CD4-positive, alpha-beta T cell treated with Interleukin-4 for 1 hour (primary cell): ENCODE measurements at places on chromosomes 16 and 17.

- DNase-seq: no peak
Observed at GRCh38 chr17:74530831-74531150, 484 bp downstream of the CD300LB start.

- no peak for DNase-seq
Observed at GRCh38 chr17:58788199-58788598, 32.5 kb downstream of the PPM1E start.

GRCh38 chr16:67989322-67990017 is 9.2 kb upstream of the DPEP3 start:
- DNase-seq: no peak

- DNase-seq: no peak
Observed at GRCh38 chr17:62679866-62680377, 52.5 kb downstream of the MRC2 start.

DNA sequence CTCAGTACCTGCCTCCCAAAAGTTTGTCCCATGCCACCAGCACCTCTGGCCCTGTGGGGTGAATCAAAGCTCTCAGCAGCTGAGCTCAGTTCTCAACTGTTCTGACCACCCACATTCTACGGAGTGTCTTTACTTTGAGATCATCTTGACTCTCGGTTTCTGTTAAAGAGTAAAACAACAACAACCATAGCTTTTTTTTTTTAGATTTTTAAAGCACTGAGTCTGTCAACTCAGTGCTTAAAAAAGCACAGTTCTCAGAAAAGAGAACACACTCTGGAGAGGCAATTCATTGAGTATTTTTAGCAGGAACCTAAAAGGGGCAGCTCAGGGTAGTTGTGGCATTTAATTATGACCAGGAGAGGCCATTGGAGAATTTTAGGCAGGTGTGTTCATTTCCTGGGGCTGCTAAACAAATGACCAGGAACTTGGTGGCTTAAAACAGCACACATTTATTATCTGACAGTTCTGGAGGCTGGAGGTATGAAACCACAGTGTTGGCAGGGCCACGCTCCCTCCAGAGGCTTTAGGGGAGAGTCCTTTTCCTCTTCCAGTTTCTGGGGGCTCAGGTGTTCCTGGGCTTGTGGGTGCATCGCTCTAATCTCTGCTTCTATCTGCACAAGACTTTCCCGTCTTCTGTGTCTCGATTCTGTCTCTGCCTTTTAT is 6.7 kb upstream of the WFIKKN2 start:
- no peak for DNase-seq

- no peak for DNase-seq
Observed at GRCh38 chr17:45363498-45363897, 46.7 kb upstream of the MAP3K14 start.

DNA sequence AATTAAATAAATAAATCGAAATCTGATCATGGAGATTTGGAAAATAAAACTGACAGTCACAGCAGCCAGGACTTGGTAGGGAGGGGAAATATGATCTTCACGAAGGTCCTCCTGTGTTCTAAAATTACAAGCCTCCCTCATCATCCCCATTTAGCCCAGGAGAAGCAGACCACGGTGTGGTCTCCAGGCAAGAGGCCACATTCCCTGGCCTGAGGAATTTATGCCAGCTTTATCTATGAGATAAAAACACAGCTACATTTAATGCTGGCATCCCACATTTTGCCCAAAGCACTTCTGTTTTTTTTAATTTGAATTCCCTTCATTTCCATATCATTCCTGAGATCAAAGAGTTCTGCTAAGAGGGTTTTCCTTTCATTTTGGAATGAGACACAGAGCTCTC is 43.2 kb downstream of the ABCC12 start:
- DNase-seq: no peak

- DNase-seq: no peak
Observed at GRCh38 chr17:64622931-64623654, 39.0 kb downstream of the SMURF2 start.

- DNase-seq: no peak
Observed at GRCh38 chr16:85975451-85975981, 76.6 kb downstream of the IRF8 start.

GRCh38 chr16:15055141-15056053 is 477 bp downstream of the NTAN1 start:
- DNase-seq: no peak

- no peak for DNase-seq
Observed at GRCh38 chr17:2084036-2084765, 29.3 kb downstream of the HIC1 start.

- no peak for DNase-seq
Observed at GRCh38 chr17:27396941-27397340, 59.3 kb upstream of the KSR1 start.

- DNase-seq: no peak
Observed at GRCh38 chr17:65601145-65601544, 39.7 kb upstream of the AXIN2 start.

GRCh38 chr17:64767269-64767997 is 105.3 kb upstream of the SMURF2 start:
- DNase-seq: no peak

DNA sequence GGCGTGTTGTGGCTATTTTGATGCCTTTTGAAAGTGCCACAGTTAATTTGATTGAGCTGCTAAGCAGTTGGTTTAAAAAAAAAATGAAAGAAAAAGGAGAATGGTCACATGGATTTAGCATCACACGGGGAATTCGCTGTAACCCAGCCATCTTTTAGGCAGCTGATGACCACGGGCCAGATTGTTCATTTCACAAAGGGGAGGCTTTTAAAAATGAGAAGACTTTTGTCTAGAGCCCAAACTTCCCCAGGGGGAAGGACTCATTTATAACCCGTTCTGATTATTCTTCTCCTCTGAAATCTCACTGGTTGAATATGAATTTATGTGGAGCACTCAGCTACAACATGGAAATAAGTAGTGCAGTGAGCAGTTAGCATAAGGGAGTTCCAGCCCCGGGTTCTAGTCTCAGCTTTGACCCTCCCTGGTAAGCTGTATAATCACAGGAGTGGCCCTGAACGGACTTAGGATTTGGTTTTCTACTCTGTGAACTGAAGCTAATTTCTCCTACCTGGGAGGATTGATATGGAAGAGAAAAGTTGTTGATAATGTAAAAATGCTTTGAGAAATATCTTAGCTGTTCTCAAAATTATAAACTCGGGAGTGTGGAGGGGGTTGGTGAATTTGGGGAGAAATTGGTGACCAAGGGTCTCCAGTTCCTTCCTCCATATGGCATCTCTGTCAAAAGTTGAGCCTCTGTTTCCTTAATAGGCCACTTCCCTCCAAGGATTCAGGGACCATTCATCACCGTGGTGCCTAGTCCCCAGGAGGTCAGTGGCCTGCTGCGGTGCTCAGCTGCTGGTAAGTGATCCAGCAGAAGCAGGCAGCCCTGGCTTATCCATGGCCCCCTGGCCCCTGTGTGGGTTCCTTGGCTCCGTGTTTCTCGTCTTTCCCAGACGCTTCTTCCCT is 76.4 kb upstream of the TBX2 start:
- no peak for DNase-seq

- DNase-seq: no peak
Observed at GRCh38 chr16:57156351-57156703, 29.5 kb downstream of the PSME3IP1 start.

DNA sequence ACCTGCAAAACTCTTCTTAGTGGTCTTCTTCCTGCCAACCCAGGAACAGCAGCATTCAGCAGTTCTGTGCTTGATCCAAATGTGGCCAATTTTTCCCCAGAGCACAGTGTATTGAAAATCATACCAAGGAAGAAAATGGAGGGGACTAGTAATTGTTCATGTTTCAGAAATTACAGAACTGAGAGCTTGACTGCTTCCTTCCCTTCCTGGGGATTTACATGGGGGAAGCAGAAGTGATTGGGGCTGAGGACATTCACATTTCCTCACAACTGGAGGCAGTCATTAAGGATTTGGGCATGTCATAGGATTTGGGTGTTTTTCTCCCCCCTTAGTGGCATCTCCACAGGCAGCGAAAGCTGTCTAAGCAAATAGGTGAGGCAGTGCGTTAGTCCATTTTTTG is 19.7 kb downstream of the CIITA start:
- no peak for DNase-seq

- no peak for DNase-seq
Observed at GRCh38 chr17:32570081-32570396, 83.2 kb downstream of the CDK5R1 start.

DNA sequence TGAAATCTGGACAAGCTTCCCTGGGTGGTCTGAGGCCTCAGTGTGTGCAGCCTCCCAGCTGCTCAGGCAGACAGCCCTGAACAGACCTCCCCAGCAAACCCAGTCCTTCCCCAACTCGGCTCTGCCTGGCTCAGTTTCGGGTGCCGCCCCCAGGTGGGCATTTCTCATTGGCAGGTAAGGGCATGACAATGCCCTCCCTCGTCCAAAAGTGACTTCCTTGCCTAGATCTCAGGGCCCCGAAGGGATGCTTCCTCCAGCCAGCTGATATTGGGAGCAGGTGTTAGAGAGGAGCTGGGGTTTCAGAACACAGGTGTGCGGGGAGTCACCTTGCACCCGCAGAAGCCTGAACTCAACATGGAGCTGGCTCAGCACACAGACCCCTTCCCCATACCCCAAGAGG is 3.8 kb upstream of the PPL start:
- DNase-seq: no peak

GRCh38 chr16:18060351-18060750 is 276.2 kb downstream of the NPIPA8 start:
- DNase-seq: no peak

DNA sequence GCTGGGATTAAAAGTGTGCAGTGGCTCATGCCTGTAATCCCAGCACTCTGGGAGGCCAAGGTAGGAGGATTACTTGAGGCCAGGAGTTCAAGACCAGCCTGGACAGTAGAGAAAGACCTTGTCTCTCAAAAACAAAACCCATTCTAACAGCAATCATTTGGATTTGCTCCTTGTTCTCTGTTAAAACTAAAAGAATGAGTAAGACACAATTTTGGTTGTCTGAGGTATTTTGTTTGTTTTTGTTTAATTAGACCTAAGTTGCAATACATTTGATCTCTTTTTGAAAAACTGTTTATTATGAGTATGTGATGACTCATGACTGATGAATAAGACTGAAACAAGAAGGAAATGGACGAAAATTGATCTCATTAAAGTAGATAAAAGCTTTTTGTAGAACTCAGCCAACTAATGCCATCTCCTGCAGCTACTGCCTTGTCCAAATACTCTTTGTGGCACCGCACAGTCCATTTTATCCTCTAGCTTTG is 29.0 kb downstream of the GLG1 start:
- DNase-seq: no peak

DNA sequence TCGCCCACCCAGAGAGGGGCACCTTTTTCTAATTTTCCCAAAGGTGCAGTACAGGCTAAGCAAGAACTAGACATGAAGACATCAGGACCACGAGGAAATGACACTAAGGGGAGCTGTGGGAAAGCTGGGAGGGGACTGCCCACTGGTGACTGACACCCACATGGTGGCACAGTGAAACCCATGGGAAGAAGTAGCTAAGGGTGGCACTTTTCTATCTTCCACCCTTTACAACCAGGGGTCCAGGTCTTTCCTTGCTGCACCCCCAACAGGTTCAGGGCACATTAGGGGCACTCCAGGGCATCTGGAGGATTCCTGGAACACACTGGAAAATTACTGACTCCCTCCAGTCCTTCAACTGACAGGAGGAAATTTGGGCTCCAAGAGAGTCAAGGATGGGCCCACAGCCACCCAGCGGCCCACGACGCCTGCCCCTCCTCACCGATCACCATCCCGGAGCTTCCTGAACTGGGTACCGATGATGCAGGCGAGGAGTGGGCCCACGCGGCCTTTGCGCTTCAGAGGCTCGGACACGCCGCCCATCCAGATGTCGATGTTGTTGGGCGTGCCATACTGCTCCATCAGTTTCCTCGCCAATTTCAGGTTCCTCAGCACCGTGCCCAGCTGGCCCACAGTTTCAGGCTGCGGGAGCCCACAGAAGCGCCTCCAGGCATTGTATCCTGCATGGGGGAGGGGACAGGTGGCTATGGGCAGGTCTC is 9.4 kb downstream of the MPO start:
- DNase-seq: no peak

- DNase-seq: no peak
Observed at GRCh38 chr17:36014946-36015345, 2.8 kb downstream of the CCL23 start.

GRCh38 chr16:4404967-4405696 is 11.3 kb downstream of the CORO7 start:
- no peak for DNase-seq

- DNase-seq: no peak
Observed at GRCh38 chr16:70687671-70688245, 1.9 kb upstream of the MTSS2 start.

DNA sequence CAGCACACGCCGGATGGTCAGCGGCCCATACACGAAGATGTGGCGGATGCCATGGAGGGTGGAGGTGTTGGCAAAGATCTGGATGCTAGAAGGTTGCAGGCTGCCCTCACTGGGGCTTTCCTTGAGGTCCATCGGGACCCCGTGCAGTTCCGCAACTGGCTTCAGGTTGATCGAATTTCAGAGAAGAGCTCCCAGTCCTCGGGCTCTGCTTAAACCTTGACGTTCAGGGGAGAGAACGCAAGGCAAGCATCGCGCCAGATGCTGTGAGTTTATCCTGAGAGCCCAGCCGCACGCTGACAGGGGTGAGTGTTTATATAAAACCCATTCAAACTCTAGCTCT is 98.7 kb upstream of the CCL2 start:
- DNase-seq: no peak

- no peak for DNase-seq
Observed at GRCh38 chr17:33804401-33804800, 450.7 kb upstream of the CCL2 start.

GRCh38 chr16:12193692-12194091 is 217.2 kb downstream of the SNX29 start:
- DNase-seq: no peak

DNA sequence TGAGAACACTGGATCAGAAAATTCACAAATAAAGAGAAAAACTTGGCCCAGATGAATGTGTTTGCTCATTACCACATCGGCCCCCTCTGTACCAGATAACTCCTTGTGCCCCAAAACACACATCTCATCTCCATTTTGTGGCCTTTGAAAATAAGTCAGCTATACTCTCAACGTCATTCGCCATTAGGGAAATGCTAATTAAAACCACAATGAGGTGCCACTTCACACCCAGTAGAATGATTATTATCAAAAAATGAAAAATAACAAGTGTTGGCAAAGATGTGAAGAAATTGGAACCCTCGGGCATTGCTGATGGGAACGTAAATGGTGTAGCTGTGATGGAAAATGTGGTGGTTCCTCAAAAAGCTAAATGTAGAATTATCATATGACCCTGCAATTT is 34.6 kb upstream of the AKTIP start:
- DNase-seq: peak; percentile 35

DNA sequence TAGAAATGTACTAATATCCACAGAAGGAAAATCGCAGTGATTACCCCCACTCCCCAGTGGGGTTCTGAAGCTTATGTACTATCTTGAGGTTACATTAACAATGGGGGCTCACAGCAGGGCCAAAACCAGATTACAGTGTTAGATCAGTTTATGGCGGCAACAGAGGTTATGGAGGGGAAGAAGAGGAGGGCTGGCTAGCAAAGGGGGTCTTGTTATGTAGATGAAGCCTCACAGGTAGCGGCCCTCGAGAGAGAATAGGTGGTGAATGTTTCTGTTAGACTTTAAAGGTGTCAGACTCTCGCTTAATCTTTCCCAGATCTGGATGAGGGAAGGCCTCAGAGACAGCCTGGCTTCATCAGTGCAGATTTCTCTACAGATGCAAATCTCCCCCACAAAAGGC is 22.2 kb downstream of the RNF112 start:
- DNase-seq: no peak
